Activated T-helper 1 cell treated with anti-CD3 and anti-CD28 coated beads, Interleukin-2, amount 50 U/mL, for 16 hours (primary cell): ENCODE measurements at places on chromosomes 3 and 15.

GRCh38 chr3:177563243-177563780, 366.0 kb upstream of the TBL1XR1 start:
- no peak for DNase-seq

DNA sequence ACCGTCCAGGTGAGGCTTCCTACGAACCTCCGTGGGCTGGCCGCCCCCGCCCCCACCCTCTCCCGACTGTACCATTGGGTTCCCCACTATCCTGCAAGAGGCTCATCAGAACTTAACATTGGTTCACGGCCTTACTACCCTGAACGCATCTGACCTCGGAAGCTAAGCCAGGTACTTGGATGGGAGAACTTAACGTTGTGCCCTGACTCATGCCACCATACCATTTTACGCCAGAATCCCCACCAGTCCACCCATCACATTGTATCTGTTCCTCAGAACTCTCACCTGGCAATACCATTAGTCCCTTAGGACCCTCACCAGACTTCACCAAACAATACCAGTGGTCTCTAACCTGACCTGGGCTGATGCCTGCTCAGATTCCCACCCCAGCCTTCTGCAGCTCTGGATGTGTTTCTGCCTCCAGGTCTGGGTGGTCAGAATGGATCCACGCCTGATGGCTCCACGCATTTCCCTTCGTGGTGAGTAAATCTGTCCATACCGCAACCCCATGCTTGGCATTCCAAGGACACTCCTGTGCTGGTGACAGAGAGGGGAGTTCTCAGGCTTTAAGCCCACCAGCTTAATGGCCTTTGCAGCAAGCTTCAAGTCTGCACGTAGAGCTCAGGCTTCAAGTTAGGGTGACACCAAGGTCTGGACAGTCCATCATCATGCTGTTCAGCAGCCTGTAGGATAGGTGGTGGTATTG, 562 bp downstream of the TCTA start:
- DNase-seq: no peak

DNA sequence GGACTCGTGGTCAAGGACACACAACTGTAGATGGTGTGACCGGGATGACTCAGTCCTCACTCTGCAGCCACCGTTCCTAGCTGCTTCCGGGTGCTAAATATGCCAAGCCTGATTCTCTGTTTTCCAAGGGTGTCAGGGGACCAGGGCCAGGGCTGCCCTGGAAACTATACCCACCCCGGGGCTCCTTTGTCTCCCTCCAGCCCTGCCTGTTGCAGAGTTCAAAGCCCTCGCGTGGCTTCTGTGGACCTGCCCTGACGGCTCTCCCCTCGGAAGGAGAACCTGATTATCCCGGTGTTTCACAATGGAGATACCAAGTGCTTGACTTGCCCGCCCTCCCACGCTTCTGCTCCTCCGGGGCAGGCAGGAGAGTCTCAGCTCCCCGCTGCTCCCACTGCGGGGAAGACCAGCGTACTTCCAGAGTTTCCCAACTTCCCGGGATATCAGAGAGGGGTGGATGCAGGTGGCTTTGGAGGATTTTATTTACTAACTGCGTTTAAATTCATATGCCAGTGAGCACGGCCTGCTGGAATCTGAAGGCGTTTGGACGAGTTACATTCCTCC, 125.0 kb downstream of the ASB7 start:
- DNase-seq: no peak

DNA sequence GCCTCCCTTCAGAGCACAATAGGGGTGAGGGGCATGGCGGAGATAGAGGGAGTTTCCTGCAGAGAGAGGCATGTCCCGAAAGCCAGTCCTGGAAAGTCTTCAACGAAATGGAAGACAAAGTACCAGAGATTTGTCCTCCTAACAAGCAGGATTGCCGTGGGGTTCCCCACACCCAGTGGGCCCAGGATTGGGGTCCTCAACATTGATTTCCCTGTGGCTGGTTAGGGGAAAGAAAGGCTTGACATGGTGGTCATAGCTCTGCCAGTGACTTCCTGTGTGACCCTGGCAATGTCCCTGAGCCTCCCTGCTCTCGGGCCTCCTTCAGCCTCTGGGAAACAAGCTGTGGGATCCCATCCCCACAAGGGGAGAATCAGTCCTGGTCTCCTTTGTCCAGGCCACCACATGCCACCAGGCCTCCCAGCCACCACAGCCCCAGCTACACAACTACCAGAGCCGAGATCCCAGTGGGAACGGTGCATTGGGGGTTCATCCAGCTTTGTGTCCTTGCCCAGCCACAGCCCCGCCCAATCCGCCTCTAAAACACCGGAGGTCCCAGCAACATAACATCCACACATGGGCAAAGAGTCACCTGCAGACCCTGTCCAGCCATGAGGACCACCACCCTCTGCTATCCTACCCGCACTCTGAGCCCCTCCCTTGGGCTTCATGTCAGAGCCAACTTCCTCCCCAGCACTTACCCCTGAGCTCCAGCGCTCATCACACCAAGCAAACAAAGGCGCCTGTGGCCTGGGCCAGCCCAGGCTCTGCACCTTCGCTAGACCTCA, 63.0 kb downstream of the ADAMTS17 start:
- DNase-seq: no peak

DNA sequence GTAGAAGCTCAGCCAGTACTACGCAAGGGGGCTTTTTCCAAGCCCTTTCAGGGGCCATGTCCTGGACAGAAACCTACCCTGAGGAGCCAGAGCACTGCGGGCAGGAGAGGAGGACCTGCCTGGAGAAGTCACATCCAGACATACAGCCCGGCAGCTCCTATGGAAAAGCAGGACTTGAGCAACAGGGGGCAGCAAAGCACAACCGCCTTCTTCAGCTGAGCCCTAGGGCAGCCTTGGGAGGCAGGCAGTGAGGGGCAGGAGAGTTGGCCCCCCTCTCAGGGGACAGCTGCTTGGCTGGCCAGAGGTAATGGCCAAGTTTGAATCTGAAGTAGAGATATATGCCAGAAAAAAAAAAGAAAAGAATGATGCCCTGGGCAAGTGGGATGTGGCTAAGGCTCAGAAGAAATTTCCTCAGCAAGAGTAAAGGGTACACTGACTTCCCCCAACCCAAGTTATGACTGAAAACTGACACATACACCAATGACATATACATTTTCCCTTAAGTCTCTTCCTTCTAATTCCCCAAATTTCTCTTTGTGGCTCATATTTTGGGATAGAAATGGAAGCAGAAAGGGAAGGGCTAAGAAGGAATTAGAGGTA, 56.9 kb downstream of the CYP19A1 start:
- no peak for DNase-seq

- no peak for DNase-seq
Measured at GRCh38 chr15:88704791-88705768, 66.3 kb downstream of the ISG20 start.
